ENCODE measurements at places on chromosomes 12 and 14.

DNA sequence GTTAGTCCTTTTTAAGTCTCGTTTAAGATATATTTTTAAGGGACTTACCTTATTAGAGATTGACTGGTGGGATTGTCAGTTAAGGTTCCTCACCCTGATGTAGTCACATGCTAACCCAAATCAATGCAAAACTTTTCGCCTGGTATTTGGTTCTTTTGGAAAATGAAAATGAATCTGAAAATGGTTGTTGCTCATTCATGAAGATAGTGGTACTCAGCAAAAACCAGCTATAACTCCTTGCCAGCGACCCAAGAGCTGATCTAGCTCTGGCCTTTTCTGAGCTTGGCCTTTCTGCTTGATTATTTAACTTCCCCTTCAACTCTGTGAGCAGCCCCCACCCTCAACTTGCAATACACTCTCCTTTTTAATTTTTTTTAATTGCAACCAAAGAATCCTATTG, 85.0 kb upstream of the GTF2A1 start:
- DNase-seq = no peak

GRCh38 chr12:110636516-110636915, 22.6 kb downstream of the TCTN1 start:
- no peak for DNase-seq

DNA sequence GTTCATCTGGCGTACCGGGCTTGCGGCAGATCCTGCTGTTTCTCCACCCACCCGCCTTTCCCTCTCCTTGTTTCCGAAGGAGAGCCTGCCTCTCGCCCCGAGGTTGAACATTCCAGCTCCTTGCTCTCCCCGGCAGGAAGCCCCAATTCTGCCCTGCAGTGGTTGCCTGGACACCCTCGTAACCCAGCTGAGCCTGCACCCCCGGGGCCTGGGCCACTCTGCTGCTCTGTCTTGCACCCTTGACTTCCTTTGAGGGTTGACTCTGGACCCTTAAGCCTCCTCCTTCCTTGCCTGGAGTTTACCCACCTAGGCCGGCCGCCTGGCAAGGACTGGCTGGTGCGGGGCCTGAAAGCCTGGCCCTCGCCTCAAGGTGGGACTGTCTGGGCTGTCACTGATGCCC, 25.8 kb upstream of the NCOR2 start:
- DNase-seq = no peak

DNA sequence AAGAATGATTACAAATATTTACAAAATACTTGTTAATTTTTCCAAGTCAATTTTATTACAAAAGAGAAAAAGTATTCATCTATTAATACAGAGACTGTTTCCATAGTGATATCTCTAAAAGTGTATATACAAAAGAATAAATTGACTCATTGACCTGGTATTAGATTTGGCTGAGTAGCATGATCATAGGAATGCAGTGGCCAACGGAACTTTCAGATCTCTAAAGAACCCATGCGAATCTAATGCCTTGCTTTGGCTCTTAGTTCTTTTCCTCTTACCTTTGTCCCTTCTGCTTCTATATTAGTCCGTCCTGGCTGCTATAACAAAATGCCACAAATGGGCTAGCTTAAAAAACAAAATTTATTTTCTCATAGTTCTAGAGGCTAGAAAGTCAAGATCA, 717.8 kb downstream of the TMTC2 start:
- no peak for DNase-seq

GRCh38 chr12:84075991-84076390, 836.6 kb downstream of the SLC6A15 start:
- no peak for DNase-seq

DNA sequence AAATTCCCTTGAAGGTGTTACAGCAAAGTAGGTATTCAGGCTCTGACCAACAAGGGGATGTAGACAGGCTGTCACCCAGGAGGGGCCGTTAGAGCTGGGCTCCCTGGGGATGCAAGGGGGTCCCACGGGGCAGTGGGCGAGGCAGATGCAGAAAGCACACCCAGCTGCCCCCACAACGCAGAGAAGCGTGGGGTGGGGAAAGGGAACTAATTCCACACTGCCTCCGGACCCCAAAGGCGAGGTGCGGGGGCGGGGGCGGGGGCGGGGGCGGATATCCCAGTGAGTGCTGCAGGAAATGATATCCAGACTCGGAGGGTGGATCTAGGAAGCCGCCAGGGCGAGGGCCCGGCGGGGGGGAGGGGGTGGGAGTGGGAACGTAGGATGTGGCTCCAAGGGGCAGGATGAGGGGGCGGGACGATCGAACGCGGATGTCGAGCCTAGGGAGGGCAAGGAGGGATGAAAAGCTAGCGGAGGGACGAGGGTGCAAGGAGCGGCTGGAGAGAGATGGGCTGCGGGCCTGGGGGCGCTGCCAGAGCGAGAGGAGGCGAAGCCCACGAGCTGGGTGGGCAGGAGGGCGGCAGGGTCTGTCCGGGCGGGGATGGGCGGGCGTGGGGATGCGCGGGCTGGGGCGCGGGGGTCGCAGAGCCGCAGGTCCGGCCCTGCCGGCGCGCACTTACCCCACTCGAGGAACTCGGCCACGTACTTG, 874 bp downstream of the CDC42BPB start:
- DNase-seq = no peak

DNA sequence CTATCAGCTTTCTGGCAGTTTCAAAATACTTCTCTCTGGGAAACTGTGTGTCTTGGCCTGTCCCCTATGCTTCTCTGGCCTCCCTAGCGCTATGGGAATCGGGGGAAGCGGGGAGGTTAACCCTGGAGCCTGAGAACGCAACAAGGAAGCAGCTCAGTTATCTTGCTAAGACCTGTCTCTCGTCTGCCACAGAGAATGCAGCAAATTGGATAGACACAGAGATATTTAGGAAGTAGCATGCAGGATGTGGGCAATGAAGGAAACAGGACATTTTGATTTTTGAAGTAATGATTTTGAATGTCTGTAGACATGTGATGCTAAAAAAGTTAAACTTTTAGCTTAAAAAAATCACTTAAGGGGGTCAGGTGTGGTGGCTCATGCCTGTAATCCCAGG, 6.6 kb upstream of the CALCOCO1 start:
- DNase-seq = no peak

Measured in activated CD4-positive, alpha-beta T cell treated with anti-CD3 and anti-CD28 coated beads, Interleukin-10, Interleukin-2, amounts not matched to agents 100 ng/mL and 50 ng/mL, durations not matched to agents 16 hours and 8 hours (primary cell).